GM12891 (cell line): ENCODE measurements at places on chromosomes 11 and 22.

DNA sequence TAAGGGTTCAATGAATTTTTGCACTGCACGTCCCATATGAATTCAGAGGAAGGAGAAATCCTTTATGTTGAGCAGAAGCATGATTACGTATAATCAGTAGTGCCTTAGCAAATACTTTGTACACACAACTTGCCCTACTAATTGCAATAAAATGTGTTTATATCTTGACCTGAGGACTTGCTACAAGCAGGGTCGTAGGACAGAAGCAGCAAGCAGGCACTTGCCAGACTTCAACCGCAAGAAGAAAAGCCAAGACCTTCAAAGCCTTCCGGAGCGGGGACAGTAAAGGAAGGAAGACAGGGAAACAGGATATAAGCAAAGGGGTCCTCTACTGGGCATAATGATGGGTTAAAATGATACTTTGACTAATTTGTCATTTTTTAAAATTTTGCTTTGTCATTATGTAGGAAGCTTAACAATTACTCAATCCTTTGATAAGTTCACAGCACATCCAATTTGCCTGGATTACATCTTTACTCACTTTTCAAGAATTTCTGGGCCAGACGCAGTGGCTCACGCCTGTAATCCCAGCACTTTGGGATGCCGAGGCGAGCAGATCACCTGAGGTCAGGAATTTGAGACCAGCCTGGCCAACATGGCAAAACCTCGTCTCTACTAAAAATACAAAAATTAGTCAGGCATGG, 23.2 kb upstream of the UBASH3B start:
- no peak for DNase-seq

DNA sequence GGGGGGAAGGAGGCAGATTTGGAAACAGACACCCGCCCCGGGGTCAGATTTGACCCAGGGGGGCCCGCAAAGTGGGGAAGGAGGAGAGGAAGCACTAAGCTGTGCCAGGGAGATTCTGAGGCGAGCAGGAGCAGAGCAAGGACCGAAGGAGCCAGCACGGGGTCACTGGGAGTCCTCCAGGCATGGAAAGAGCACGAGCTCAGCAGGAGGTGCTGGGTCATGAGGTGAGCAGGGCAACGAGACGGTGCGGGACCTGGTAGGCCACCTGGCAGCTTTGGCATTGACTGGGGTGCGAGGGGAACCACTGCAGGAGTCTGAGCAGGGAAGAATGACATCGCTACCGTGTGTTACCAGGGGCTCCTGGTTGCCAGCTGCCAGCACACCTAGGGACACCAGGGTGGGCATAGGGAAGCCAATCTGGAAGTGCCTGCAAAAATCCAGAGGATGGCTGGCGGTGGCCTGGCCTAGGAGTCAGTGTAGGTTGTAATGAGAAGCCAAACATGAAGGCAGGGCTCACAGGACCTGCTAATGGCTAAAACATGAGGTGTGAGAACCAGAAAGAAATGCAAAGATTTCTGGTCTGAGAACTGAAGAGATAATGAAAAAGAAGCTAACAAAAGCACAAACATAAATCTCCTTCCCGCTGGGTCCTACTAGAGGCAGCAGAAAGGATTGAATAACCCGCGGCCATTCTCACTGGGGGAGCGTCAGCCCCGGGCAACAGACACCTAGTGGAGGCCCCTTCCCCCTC, 63.5 kb downstream of the MICAL3 start:
- no peak for DNase-seq

GRCh38 chr11:112178936-112179335, 3.6 kb downstream of the BCO2 start:
- DNase-seq = no peak

GRCh38 chr22:46632646-46633249, 12.6 kb downstream of the GRAMD4 start:
- DNase-seq = no peak

GRCh38 chr11:65516135-65516968, 8.5 kb upstream of the SCYL1 start:
- DNase-seq = no peak

DNA sequence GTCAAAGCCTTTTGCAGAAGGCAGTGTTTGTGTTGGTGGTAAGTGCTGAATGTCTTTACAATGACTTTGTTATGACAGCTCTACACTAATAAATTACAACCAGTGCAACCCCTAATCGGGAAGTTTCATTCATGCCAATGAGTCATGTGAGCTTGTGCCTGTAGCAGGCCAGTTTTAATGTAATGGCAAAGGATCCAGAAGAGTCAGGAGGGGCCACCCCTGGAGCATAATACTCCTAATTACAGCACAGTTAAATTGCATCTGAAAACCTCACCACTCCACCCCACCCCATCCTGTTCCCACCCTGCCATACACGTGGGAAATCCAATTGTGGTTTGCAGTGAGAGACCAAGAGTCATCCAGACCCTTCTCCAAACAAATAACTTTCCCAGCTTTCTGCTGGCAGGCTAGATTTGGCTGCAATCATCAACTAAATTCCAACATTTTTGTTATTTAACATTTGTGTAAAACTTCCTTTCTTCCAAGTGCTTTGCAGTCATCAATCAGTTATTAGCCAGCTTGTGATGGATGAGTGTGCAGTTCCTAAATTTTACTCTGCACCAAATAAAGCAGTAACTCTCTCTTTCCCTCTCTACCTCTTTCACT, 277.3 kb upstream of the FAT3 start:
- DNase-seq = no peak

- no peak for DNase-seq
Observed at GRCh38 chr11:110989428-110990133, 255.9 kb upstream of the POU2AF2 start.

DNA sequence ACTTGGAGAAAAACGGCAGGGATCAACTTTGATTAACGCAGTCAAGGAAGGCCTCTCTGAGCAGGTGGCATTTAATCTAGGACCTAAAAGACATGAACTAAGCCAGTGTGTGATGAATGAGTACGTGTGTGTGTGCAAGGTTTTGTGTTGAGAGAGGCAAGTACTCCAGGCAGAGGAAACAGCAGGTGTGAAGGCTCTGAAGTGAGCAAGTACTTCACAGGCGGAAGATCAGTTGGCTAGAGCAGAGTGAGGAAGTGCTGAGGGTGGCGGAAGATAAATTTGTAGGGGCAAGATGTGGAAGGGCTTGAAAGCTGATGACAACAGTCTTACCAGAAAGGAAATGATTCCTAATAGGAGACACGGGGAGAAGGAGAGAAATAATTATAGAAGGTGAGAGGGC, 6.8 kb downstream of the APIP start:
- no peak for DNase-seq

GRCh38 chr11:87917111-87917510, 258.1 kb downstream of the RAB38 start:
- DNase-seq = no peak

DNA sequence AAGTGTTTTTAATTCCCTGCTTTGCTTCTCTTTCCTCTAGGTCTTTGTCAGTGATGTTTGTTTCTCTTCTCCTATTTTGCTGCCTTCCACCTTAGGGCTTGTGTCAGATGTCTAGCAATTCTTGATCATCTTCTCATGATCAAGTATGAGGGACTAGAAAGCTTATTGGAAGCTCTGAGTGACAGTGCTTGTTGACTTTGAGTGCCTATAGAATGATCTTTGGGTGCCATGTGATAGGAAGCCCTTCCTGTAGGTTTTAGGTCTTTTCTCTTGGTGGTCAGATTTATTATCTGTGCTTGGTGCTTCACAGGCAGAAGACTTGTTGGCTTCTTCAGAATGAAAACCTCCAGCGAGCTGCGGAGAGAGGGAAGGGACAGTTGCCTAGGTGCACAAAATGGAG, 43.1 kb downstream of the BSX start:
- DNase-seq = no peak

- no peak for DNase-seq
Observed at GRCh38 chr11:91967026-91967690, 257.5 kb upstream of the FAT3 start.

DNA sequence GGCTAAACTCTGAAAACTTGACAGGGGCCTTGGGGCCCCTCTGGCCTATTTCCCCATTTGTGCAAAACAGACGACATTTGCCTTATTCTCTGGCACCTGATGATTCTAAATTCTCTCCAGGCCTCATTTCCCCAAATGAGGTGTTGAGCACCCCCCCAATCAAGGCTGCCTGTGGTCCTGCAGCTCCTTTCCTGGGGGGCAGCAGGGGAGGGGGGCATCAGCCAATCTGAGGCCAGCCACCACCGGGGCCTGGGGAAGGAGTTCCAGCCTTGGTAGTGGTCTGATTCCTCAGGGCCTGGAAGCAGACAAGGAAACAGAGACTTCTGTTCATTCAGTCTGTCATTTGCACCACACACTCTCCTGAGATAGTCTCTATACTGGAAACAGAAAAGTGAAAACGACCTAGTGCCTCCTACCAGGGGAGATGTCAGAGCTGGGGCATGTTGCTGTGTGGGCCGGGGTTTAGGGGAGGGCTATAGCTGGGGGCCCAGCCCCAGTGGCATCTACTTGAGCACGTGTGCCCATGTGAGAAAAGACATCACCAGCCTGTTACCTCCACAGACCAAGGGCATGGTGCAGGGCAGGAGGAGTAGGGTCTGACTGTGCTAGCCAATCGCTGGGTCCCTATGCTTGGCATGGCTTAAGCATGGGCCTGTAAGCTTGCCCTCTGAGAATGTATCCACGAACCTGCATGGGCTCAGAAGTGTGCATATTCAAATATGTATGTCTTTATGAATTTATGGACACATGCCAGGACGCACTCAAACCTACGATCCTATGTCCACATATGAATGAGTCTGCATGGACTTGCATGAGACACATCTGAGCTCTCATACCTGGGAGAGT, 1.8 kb upstream of the TPBGL start:
- DNase-seq = no peak

DNA sequence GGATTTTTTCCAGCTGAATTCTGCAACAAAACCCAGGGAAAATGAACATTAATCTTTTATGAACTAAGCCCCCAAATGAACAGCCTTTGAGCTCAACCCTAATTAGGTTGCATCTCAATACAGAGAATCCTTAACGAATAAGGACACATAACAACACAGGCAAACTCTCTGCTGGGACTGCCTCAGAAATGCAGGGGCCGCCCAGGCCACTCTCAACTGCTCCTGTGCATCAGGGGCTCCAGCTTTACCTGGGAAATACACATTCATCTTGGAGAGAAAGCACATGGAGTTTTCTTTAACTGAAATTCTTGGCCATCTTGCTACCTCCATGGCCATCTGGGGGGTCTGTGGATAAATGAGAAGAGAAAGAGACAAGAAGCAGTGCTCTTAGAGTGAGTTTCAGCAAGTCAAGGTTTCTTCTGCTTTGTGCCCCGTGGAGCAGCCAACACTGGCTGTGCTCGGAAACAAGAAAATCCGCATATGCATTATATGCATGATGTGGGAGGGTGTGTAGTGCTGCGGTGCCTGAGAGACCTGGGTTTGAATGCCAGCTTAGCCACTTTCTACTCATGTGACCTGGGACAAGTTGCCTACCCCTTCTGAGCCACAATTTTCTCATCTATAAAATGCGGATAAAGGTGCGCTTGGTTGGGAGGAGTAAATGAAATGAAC, 81.9 kb upstream of the RCN1 start:
- DNase-seq = no peak

- no peak for DNase-seq
Observed at GRCh38 chr22:17678817-17679385, 40.3 kb downstream of the BCL2L13 start.

- no peak for DNase-seq
Observed at GRCh38 chr11:44031549-44031948, 16.2 kb upstream of the ACCSL start.

DNA sequence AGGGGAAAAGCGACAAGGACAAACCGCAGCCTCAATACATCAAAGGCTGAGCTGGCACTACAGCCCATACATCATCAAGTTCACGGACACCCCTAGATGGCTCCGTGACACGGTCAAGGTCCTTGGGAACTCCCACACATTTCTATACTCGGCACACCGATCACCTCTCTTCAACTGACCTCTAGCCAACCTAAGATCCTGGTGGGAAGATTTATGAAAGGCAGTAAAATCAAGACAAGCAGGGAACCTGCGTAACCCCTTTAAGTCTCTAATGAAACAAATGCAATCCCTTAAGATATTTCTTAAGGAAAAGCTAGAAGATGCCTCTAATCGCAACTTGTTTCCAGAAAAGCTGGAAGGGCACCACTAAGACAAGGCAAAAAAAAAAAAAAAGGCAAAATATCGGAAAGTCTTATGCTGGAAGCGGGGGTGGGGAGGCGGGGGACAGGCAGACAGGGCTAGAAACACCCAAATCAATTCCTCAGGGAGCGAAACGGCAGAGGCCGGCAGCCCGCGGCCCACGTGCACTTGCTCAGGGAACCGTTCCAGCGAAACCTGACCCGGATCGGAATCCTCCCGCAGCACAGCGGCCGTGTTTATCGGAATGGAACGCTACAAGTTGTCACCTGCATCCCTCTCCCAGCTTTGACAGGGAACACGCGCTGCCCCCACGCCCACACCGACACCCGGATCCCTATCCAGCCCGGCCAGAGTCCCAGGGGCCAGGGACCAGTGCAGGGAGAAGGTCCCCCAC, 1.4 kb downstream of the ARHGAP20 start:
- DNase-seq = peak; percentile 4
